Pulmonary artery endothelial cell (primary cell): ENCODE measurements at places on chromosomes 5 and 9.

DNA sequence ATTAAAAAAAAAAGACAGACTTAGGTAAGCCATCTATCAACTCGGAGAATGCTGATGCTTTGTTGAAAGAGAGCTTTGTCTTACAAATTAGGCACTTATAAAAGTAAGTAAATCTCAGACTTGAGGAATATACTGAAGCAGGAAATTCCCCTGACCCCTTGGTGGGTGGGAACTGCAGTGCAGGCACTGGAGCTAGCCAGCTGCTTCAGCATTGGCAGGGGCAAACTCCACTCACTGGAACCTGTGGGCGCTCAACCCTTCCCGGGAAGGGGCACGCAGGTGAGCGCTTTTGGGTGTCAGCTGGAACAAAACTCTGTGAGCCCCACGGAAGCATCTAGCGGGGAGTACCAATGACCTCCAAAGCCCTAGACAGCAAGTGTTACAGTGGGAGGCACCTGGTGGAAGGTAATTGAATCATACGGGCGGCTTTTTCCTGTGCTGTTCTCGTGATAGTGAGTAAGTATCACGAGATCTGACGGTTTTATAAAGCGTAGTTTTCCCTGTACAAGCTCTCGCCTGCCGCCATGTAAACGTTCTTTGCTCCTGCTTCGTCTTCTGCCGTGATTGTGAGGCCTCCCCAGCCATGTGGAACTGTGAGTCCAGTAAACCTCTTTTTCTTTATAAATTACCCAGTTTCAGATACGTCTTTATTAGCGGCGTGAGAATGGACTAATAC lies 628.0 kb upstream of the CDH18 start:
- no peak for DNase-seq

GRCh38 chr5:401146-402034 lies 41.6 kb upstream of the EXOC3 start:
- DNase-seq: no peak

DNA sequence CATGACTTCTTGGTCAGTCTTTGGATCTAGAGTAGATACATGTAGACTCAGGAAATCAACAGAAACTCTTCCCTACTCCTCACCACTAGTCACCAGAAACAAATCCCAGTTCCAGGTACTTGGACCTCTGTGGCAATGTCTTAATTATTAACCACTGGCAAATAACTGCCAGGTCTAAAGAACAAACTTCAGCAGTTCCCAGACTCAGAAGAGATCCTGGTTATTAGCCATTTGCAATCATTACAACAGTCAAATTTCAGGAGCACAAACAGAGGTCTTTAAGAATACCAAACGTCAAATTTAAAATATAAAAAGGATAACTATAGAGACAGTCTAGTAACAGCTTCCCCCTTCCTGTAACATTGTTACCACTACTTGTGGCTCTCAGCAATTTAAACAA lies 10.2 kb downstream of the DIAPH1 start:
- DNase-seq: no peak

DNA sequence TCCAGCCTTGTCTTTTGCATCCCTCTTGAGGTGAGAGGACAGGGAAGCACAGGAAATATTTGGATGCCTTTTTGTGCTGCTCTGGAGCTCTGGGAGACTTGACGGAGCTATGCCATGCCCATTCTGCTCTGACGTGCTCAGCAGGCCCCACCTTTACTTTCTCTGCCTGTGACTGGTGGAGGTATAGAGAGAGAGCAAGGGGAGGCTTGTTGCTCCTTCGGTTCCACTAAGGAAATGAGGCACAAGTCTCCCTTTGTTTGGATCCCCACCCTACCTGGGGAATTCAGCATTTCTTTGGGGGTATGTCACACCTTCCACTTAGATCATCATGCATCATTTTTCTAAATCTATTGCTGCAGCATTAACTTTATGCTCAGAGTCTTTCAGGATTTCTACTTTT lies 121.8 kb upstream of the CNTLN start:
- DNase-seq: no peak

DNA sequence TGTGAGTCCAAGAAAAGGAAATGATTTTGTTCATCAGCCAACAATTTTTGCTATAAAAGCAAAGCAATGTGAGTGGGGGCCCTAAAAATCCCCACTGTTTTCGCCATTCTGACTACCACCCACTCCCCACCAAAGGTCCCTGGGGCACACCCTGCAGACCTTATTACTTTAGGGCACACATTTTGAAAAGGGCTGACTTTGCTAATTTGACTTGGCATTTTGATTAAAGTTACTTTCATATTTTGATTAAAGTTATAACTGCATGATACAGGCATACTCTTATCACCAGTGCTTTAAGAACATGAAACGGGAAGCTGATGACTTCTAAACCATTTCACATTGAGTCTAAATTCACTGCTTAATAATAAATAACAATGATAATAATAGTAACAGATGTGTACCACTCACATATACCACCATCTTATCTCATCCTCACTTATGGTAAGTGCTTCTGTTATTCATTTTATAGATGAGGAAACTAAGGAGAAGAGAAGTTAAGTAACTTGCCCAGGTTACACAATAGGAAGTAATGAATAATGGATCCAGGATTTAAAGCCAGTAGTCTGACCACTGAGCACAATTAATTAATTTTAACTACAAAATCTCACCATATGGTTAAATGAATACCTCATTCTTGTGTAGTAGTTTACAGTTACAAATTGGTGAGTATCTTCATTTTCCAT lies 25.4 kb upstream of the NR3C1 start:
- DNase-seq: no peak

- no peak for DNase-seq
Observed at GRCh38 chr5:35319333-35320002, 89.2 kb upstream of the PRLR start.

DNA sequence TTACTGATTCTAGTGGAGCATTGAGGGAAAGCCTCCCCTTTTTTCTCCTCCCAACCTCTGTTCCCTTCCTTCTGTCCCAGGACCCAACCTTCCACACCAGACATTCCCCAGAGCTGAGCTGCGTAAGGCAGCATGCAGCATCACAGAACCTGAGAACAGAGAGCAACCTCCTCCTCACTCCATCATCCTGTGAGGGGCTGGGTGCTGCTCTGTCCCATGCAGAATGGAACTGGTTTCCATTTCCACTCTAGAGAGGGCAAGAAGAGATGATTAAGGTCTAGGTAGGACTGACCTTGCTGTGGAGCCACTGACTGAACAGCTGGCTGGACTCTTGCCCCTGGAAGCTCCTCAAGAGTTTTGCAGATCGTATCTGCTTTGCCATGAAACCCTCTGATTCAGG lies 30.1 kb upstream of the IL7R start:
- no peak for DNase-seq

DNA sequence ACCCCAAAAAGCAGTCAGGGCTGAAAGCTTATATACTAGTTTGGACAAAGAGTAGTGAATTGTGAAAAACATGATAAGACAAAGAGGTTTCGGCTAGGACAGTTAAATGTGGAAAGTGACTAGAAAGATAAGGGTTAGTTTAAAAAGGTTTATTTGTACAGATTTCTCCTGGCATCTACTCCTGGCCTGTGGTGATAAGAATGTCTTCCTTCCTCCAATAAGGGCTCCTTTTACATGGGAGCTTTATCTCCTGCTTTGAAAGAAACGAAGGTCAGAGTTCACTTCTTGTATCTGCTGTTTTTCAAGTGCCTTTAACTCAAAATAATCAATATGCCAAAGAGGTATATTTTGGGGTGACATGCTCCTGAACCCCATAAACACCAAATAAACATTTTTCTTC lies 776.1 kb upstream of the COX7C start:
- DNase-seq: no peak

- DNase-seq: no peak
Observed at GRCh38 chr9:125370786-125371185, 109.2 kb downstream of the GAPVD1 start.

GRCh38 chr9:8622222-8622802 lies 822.7 kb upstream of the DMAC1 start:
- DNase-seq: no peak

GRCh38 chr5:150236981-150237754 lies 47.3 kb downstream of the SLC6A7 start:
- DNase-seq: no peak

- no peak for DNase-seq
Observed at GRCh38 chr9:129583308-129584038, 37.4 kb downstream of the C9orf50 start.

DNA sequence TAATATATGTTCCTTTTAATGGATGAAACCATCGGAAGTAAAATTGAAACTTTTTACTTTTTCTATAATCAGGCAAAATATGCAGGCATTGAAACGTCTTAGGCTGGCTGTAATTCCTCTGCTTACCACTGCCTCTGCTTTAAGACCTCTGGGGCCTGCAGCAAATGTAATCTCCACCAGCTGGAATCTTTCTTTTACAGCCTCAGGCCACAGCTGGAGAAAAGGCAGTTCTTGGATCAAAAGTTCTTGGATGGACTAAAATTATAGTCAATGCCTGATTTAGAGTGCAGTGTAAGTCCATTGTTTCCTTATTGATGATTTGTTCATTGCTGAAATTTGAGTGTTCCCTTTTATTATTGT lies 396.7 kb downstream of the KCTD16 start:
- no peak for DNase-seq

DNA sequence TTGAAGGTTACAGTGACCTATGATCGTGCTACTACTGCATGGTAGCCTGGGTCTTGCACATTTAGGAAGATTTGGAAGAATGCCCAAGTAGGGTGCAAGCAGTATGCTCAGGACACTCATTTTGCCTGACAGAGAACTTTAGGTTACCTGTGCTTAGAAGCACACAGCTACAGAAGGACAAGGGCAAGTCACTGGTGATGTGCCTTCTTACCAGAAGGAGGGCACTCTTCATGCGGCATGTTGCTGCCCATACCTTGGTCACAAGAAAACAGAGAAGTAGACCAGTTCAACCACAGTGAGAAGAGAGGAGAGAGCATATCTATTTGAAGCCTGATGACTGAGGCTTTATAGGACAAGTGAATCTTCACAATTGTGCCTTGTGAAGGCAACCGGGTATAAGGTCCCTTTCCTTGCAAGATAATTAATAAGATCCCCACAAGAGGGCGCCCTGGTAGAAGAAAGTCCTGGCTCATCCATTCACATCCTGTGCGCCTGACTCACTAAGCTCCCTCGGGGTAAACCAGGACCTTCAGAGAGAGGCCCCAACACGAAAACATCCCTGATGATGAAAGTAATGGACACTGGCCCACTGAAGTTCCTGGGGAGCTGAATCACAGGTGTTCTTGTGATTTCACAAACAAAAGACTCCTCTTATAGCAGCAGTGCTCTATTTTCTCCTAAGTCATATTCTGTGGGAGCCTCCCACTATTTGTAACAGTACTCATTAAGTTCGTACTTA lies 38.1 kb upstream of the STARD4 start:
- peak; percentile 87 for DNase-seq

GRCh38 chr9:2389404-2389803 lies 232.2 kb upstream of the VLDLR start:
- no peak for DNase-seq

- DNase-seq: no peak
Observed at GRCh38 chr9:107210775-107211174, 72.3 kb upstream of the RAD23B start.

- no peak for DNase-seq
Observed at GRCh38 chr5:175103746-175104145, 340.2 kb downstream of the DRD1 start.

GRCh38 chr9:23754551-23754950 lies 71.5 kb downstream of the ELAVL2 start:
- no peak for DNase-seq
